ENCODE measurements at places on chromosomes 7 and 10. TPM values are rescaled to one million over a fixed set of nuclear protein-coding genes. Genes with fewer than 3 reads are reported as not detected.

GRCh38 chr7:106418094-106418493, 133.3 kb upstream of the NAMPT start:
- DNase-seq, result no peak

PRKCQ gene
- 32.9 TPM for total RNA-seq

- no peak for DNase-seq
Measured at GRCh38 chr7:151899513-151900360, 22.8 kb upstream of the PRKAG2 start.

DNA sequence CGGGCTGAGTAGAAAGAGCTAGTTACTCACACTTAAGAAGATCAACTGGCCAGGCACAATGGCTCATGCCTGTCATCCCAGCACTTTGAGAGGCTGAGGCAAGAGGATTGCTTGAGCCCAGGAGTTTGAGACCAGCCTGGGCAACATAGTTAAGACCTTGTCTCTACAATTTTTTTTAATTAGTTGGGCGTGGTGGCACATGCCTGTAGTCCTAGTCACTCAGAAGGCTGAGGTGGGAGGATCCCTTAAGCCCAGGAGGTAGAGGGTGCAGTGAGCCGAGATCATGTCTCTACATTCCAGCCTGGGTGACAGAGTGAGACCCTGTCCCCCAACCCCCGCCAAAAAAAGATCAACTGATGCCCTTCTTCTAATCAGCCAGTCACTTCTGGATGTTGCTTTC, 74.6 kb upstream of the ATP6V0A4 start:
- no peak for DNase-seq

DNA sequence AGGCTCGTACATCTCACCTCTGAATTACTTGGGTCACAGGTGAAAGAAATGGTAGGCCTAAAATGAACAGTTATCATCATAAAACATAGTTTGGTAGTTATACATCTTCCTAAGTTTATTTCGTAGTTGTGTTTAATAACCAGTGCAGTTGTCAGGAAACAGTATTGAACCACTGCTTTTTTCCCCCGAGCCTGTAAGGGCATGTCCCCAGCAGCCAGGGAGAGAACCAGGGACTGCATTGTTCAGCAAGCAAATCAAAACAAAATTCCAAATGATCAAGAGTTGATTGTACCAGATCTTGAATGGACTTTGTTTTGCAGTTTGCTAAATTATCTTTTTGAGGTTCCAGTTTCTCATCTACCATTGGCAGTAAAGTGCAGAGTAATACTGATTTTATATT, 2.4 kb downstream of the EIF4H start:
- DNase-seq, result no peak

DNA sequence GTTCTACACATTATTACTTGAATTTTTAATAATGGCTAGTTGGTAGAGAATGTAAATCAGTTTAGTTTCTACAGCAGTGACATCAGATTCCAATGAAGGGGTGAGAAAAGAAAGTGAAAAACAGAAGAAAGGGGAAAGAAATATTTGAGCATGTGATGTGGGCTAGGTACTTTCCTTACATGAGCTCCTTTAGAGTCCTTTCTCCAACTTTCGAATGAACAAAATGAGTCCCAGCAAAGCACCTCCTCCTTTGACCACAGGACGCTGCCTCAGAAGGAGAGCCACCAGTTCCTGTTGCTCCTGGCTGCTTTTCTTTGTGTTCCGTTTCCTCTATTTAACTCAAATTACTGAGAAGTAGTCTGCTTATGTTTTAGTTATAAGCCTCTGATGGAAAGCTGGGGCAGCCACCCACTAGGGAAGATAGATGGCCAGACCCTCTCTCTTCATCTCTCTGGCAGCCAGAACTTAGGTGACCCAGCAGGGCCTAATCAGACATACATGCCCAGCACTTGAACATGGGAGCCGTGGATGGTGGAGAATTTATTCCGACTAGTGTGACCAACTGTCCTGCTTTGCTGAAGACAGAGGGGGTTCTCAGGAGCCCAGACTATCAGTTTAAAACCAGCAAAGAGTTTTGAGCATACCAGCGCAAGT, 82.4 kb upstream of the NME8 start:
- DNase-seq, result no peak

DHX32 gene
- 19.4 TPM for total RNA-seq

LRRD1 gene
- total RNA-seq, result not detected

BEND7 gene
- total RNA-seq, result not detected

- no peak for DNase-seq
Measured at GRCh38 chr7:143225047-143225446, 3.2 kb downstream of the TAS2R40 start.

ANKRD7 gene
- total RNA-seq, result not detected

DNA sequence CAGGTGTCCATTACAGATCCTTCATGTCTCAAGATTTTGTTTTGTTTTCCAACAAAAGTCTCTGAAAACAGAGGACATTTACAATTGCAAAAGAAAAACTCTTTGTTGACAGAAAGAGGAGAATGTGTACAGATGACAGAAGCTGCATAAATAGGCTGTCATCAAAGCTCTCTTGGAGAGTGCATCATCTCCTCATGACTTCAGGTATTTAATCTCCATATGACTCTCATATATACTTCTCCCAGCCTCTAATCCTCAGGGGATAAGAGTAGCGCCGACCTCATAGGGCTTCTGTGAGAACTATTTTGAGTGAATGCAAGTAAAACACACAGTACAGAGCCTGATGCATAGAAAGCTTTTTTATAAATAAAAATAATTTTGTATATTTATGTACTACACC, 48.1 kb upstream of the SEPTIN7 start:
- no peak for DNase-seq

- no peak for DNase-seq
Measured at GRCh38 chr7:81688622-81689411, 81.0 kb downstream of the HGF start.

- DNase-seq, result no peak
Measured at GRCh38 chr10:78742406-78742729, 326.4 kb upstream of the ZMIZ1 start.

PLA2G12B gene
- not detected for total RNA-seq

- no peak for DNase-seq
Measured at GRCh38 chr7:631964-632830, 94.3 kb upstream of the DNAAF5 start.

GRCh38 chr10:79266543-79267312, 80.5 kb upstream of the PPIF start:
- peak; percentile 54 for DNase-seq

MICU1 gene
- 51.5 TPM for total RNA-seq

- DNase-seq, result no peak
Measured at GRCh38 chr7:9856668-9857067, 1117.0 kb upstream of the PHF14 start.

EBLN1 gene
- not detected for total RNA-seq

DNA sequence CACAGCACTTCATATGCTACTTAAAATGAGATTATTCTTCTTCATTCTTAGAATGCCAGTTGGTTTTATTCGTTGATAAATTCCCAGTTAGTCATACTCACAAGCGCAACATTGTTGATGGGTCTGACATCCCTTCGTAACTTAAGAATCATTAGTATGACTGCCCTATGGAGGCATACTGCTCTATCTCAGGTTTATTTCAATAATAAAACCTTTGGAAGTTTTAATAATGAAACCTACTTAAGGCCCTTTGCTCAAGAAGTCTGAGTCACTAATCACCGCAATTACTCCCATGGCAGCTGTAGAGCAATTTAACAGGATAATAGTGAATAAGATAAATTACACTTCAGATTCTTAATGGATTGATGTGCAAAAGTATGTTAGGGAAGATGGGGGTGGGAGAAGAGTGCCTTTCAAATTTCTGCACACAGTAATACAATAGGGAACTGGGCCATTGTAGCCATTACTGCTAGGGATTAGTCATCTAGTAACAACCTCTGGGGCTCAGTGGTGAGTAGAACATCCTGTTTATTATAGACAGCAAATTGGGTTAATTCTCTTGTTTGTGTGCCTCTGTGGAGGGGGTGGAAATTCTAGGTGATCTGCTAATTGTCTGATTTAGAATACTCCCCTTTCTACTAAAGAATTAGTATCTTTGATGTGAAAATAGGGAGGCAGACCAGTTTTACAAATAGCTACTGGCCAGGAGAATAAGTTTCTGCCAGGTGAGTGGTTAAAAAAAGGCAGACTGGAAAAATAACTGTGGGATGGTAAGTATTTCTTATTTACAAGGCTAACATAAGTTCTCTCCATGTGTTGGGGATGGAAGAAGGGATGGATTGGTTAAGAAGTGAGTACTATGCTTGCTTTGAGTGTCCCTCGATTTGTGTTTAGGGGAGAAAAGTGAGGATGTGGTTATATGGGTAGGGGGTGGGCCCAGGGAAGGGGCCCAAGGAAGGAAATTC, 74.5 kb upstream of the VKORC1L1 start:
- DNase-seq, result no peak

Data from activated CD4-positive, alpha-beta T cell treated with anti-CD3 and anti-CD28 coated beads for 36 hours (primary cell).